ENCODE measurements at places on chromosomes 4 and X. TPM values are rescaled to one million over a fixed set of nuclear protein-coding genes. Genes with fewer than 3 reads are reported as not detected.
A peak's percentile ranks its signal among the peaks of the same experiment; 100 is the strongest.

PAK3 gene
- 12.5 TPM for total RNA-seq

DRP2 gene
- 2.2 TPM for total RNA-seq

YTHDC1 gene
- total RNA-seq = 108 TPM

DNA sequence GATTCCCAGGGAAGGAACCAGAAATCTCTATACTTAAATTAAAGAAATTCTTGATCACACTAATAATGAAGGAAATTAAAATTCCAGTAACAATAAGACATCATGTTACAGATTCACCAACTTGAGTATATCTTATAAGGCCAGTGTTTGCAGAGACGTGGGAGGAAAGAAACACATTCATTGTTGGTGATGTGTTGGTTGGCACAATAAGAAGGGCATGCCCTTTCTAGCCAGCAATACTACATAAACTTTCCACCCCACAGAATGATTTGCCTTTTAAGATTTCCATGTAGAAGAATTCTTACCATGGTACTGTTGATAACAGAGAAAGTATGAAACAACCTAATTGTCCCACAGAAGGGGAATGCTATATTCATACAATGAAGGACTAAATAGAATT, 581.5 kb downstream of the STIM2 start:
- H3K36me3 ChIP-seq = no peaks in the 10 kb centered on the region
- no peak overlapping the region for H3K4me3 ChIP-seq
- no peak for DNase-seq
- no peak overlapping the region for H3K27ac ChIP-seq

DNA sequence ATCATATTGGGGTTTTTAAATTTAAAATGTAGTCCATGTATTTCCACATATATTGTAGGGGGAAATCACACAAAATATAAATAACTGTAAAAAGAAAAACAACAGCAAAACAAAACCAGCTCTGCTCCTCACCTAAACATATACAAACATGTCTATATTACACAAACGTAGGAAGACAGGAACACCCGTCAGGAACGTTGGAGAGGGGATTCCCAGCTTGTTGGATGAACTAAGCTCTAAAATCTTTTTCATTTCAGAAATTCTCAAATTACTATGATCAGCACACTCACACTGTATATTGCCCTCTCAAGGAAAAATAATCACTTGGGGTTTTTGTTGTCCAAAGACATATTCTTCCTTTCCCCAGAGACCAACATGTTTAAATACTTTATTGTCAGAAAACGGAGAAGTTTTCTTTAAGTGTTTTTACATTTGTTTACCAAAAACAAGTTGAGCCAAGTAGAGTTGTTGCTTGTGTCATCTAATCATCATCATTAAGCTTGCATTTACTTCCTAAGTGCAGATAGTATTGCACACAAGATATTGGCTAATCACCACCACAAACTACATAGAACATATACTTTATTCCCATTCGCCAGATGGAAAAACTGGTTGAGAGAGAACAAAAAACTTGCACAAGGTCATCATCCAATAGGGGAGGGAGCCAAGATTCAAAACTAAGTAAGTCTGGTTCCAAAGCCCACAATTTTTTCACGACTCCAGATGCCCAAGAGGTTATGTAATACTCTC, 2.4 kb upstream of the TLR10 start:
- no peaks in the 10 kb centered on the region for H3K4me1 ChIP-seq
- no peaks in the 10 kb centered on the region for H3K36me3 ChIP-seq
- H3K4me3 ChIP-seq = no peak overlapping the region
- no peaks in the 10 kb centered on the region for H3K27me3 ChIP-seq
- no peak for DNase-seq
- H3K27ac ChIP-seq = no peak overlapping the region

DNA sequence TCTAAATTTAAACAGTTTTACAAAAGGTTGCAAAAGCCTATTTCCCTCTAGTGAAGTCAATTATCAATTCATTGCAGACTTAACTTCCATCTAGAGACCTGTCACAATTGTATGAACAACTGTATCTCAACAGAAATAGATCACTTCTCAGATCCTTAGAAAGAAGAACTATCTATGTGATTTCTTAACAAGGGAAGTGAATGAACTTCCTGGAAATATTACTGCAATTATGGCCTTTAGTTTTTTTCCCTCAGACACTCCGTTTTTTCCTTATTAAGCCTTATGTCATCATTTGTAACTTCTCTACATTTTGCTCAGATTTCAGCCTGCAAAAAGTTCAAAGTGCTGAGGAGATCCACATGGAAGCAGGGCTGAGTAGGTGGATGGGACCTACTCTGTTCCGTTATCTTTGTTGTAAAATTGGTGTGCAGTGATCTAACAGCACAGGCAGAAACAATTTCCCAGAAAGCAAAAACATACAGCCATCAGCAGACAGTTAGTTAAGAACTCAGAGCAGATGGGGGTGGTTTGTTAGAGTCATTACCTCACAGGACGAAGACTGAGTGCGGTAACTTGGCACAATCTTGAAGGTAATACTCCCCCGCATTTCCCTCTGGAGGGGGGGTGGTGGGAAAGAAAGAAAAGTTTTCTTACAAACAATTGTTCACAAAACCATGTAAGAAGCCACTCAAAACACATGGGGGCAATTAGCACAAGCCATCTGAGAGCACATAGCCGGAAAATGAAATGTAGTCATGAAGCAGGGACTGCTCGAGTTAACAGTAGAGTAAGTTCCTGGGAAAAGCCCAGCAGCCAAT, 112.3 kb downstream of the NYX start:
- no peaks in the 10 kb centered on the region for H3K27me3 ChIP-seq
- H3K36me3 ChIP-seq = no peaks in the 10 kb centered on the region
- DNase-seq = no peak
- peak overlapping the region; percentile 10 for H3K27ac ChIP-seq
- H3K4me3 ChIP-seq = no peak overlapping the region

All from neural progenitor cell (in vitro differentiated cells).